ENCODE measurements at places on chromosomes 2 and 18.

GRCh38 chr2:218395090-218395444 is 4.6 kb upstream of the CTDSP1 start:
- DNase-seq: no peak

GRCh38 chr18:63244607-63245006 is 75.0 kb downstream of the BCL2 start:
- DNase-seq: no peak

- no peak for DNase-seq
Observed at GRCh38 chr2:228703152-228703551, 521.7 kb upstream of the SPHKAP start.

DNA sequence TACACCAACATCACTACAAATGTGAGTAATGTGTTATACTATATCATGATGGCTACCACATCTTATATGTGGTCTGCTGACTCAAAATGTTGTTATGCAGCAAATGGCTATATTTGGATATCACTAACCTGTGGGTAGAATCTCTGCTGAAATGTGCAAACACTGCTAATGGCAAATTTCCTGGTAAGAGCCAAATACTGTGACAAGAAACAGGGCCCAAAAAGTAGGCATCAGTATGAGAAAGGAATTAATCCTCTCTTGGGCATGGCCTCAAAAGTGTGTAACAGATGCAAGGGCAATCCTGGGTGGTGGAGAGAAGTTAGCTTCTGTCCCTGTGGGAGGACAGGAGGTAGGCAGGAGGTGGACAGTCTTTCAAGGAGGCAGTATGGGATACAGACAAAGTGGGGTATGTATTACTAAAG is 13.3 kb downstream of the ATF2 start:
- DNase-seq: no peak

GRCh38 chr18:63427558-63427957 is 5.3 kb upstream of the VPS4B start:
- no peak for DNase-seq

GRCh38 chr2:119439574-119440500 is 8.2 kb downstream of the TMEM37 start:
- no peak for DNase-seq

- no peak for DNase-seq
Observed at GRCh38 chr2:62234755-62235655, 39.1 kb downstream of the B3GNT2 start.

DNA sequence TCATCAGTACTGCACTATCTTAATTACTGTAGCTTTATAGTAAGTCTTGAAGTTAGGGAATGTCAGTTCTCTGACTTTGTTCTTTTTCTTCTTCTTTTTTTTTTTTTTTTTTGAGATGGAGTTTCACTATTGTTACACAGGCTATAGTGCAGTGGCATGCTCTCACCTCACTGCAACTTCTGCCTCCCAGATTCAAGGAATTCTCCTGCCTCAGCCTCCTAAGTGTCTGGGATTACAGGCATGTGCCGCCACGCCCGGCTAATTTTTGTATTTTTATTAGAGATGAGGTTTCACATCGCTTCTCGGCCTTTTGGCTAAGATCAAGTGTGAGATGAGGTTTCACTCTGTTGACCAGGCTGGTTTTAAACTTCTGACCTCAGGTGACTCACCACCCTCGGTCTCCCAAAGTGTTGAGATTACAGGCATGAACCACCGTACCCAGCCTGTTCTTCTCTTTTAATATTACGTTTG is 41.9 kb upstream of the TANC1 start:
- DNase-seq: no peak

DNA sequence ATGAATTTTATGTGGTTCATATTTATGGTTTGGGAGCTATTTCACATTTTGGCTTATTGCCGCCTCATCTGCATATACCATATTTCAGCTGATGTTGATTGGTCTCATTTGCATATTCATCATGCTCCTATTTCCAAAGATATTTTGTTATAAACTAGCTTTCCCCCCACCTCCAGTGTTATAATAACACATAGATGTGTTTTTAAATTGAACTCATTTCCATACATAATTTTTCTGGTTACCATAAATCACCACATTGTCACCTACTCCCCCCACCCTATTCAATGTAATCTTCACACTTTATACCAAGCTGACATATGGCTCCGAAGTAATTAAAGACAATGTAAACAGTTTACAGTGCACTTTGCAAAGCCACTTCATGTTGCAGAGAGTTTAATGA is 101.2 kb downstream of the FSHR start:
- no peak for DNase-seq

DNA sequence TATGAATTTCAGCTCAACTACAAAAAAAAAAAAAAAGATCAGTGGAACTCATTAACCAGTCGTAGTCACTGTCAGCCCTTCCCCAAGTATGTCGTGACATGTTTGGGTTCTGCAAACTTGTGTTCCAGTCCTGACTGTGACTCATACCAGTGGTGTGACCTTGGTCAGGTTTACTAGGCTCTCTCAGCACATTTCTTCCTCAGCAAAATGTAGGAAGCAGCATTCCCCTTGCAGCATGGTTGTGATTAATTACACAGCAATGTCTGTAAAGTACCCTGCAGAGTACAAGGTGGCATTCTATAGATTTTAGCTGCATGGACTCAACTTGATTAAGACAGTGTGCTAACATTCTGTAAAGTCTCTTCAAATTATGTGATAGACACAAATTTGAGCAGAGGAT is 156.9 kb downstream of the LAMA1 start:
- no peak for DNase-seq

GRCh38 chr2:239715606-239716005 is 309.5 kb downstream of the NDUFA10 start:
- no peak for DNase-seq

- DNase-seq: no peak
Observed at GRCh38 chr2:159684796-159685195, 27.5 kb upstream of the MARCHF7 start.

GRCh38 chr2:202944816-202945215 is 32.7 kb downstream of the CARF start:
- no peak for DNase-seq

DNA sequence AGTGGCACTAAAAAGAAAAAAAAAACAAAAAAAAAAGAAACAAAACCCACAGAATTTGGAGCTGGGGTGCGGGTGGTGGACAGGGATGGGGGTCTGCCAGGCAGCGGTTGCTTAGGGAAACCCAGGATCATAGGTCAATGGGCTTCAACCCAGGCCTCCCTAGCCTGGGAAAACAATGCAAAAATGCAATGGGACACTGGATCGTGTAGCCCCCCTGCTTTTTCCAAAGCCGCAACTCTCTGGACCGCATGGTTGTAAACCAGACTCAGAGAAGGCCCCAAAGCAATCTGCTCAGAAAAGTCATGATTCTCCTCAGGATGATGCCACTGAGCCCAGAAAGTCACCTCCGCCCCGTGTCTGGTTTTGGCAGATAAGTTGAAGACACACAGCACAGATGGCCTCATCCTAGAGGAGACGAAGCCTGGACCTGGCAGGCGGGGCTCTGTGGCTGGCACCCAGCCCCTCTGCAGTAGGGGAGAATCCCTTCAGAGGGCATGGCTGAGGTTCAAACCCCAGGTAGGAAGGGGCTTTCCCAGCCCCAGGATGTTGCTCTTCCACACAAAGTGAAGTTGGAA is 5.1 kb downstream of the DLX2 start:
- no peak for DNase-seq

DNA sequence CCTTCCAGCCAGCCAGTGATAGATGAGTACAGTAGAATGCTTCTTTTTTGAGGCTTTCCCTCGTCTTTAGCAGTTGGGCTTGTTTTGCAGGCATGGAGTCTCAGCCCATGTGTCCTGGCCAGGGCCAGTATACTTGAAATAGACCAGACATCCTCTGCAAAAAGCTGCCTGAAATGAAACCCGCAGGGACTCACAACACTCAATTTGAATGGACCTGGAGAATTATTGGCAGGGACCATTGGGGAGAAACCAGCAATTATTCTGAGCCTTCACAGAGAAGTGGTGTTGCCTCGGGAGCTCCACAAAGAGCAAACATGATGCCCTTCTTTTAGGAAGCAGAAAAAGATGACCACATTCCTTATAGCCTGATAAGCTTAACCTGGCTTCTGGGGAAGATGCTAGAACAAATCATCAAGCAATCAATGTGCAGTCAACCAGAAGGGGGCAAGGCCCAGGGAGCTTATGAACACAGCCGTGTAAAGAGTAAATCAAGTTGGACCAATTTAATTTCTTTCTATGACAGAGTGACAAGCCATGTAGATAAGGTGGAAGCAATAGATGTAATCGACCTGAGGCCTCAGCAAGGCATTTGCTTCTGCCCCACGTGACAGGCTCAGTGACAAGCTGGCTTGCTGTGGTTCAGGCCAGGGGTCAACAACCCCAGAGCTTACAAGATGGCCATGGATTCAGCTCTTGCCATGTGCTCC is 42.1 kb downstream of the BOD1L2 start:
- no peak for DNase-seq

GRCh38 chr2:226483745-226484619 is 315.6 kb downstream of the IRS1 start:
- DNase-seq: no peak

DNA sequence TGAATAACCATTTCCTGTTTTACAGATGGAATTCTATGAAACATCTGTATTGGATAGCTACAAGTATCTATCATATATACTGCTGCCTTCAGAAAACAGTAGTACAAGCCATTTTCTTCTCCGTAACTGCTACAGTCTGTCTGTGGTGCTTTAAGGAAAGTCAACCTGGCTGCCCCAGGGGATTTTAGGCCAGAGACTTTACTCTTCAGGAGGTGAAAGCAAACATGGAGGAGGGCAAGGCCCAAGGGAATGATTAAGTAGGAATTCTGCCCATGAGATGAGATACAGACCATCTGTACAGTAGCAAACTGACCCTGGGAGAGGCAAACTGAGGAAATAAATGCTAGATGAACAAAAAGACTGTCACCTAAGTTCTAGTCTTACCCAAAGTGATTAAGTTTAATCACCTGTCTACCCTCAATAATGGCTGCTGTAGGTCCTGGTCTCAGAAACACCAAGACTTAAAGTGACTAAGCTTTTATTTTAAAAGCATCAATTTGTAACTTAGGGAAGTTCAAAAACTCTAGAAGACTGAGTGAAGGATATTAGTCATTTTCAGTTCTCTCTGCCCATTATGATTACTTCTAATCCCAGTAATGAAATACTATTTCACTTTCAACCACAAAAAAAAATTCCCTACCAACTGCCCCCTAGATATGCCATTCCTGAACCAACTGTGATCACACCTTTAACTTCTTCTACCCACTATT is 14.8 kb downstream of the MBD2 start:
- no peak for DNase-seq

DNA sequence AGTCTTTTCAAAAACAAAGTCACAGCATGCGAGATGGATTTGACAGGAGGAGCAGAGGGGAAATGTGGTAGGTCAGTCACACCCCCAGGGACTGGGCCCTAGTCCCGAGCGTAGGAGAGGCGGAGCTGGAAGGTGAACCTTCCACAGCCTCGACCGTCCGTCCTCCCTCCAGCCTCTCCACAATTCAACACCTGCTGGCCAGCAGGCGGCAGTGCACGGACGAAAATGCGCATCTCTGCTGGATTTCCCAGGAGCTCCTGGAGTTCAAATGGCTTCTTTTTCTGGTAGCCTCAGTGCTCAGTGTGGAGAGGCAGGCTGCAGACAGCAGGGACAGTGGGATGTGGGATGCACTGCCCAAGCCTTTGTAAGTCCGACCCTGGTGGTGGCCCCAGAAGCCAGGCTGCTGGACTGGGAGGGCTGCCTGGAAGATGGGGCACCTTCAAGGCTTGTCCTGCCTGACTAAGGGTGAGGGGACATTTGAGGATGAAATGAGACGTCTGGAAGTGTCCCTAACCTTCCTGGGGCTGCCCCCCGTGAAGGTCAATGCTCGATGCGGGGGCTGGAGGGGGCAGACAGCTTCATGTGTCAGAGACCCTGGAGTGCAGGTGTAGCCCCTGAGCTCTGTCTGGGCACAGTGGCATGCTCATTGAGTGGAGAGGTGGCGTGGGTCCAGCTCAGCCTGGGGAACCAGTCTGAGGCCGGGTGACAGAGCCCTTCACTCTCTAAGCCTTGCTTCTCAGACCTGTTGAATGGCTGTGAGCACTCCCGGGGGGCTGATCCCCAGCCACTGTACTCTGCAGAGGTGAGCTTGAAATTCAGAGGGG is 189.5 kb downstream of the TFCP2L1 start:
- DNase-seq: no peak

GRCh38 chr2:163191372-163191771 is 352.8 kb upstream of the KCNH7 start:
- no peak for DNase-seq

- no peak for DNase-seq
Observed at GRCh38 chr18:59416818-59417217, 57.8 kb upstream of the LMAN1 start.

DNA sequence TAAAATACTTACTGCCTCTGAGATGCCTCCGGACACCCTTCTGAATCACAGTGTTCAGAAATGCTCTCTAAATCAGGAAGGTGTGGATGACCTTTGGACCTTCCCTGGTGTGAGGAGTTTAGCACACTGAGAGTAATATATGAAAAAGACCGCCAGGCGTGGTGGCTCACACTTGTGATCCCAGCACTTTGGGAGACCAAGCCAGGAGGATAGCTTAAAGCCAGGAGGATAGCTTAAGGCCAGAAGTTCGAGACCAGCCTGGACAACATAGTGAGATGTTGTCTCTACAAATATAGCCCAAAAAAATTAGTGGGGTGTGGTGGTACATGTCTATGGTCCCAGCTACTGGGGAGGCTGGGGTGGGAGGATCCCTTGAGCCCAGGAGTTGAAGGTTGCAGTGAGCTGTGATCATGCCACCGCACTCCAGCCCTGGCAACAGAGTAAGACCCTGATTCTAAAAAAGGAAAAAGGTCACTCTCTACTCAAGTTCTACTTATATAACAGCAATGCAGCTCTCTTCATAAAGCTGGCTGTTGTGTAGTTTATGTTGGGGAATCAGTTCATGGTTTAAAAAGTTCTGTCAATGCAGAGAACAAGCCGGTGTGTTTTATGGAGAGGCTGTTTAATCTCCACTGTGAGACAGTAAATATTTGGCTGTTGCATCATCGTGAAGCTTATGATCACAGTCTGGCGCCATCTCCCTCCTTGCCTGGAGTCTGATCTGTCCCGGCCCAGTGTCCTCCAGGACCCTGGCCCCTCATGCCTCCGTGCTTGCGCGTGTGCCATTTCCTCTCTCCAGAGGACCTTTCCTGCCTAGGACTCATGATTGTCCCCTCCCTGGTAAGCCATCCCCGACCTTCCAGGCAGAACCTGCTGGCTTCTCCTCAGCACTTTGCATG is 184.5 kb downstream of the FAM210A start:
- no peak for DNase-seq

DNA sequence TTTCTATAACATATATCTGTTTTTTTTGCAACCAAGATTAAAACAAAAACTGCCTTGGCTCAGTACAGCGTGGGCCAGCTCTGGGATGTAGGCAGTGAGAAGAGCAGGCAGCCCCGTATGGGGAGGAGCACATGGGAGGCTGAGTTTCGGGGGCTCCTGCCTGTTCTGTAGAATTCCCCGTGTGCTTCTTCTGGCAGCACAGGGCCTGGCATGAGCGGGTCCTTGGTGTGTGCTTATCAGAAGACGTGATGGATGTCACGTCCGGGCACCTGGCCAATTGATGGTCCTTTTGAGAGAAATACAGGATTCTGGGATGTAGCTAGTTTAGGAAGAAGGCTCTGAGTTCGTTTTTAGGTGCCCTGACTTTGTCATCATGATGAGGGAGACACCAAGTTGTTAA is 16.2 kb downstream of the IMPA2 start:
- no peak for DNase-seq

- DNase-seq: no peak
Observed at GRCh38 chr18:41992066-41992465, 37.0 kb downstream of the PIK3C3 start.
